HFFc6 (cell line): ENCODE measurements at places on chromosomes 2 and 18. TPM values are rescaled to one million over a fixed set of nuclear protein-coding genes. Genes with fewer than 3 reads are reported as not detected.

GRCh38 chr2:202632682-202633290 lies 2.0 kb upstream of the FAM117B start:
- no peak overlapping the region for H3K27ac ChIP-seq
- no peak overlapping the region for H3K4me3 ChIP-seq
- no peak for DNase-seq
- peaks cover 20% of the 10 kb centered on the region for H3K4me1 ChIP-seq
- H3K27me3 ChIP-seq = no peaks in the 10 kb centered on the region
- H3K36me3 ChIP-seq = no peaks in the 10 kb centered on the region

- peak; percentile 23 for DNase-seq
- H3K36me3 ChIP-seq = peaks cover 62% of the 10 kb centered on the region
- H3K27me3 ChIP-seq = peaks cover 3% of the 10 kb centered on the region; the same call in 1 of the 2 replicates
- peaks cover 14% of the 10 kb centered on the region for H3K4me1 ChIP-seq
- no peak overlapping the region for H3K4me3 ChIP-seq
Measured at GRCh38 chr2:40155728-40156127, 296.2 kb downstream of the SLC8A1 start.

DNA sequence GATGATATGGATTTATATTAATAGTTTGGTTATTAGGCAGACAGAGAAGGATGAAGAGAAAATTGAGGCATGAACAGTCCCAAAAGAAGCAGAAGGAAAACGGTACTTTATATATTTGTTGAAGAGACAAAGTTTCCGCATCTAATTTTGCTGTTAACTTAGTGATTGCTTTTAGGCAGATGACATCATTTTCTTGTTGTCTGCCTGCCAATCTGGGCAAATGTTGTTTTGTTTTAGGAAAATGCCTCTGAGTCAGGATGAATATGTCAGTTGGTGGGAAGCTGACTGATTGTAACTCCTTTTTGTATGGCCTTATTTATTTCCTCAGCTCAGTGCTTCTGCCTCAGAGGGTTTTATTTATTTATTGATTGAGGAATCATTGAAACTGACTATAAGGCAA lies 52.5 kb upstream of the CAVIN2 start:
- peak overlapping the region; percentile 14; the same call in 1 of the 2 replicates for H3K4me3 ChIP-seq
- H3K4me1 ChIP-seq = peaks cover 54% of the 10 kb centered on the region
- DNase-seq = peak; percentile 82
- no peaks in the 10 kb centered on the region for H3K36me3 ChIP-seq

GRCh38 chr2:103249462-103249861 lies 487.6 kb downstream of the TMEM182 start:
- H3K4me3 ChIP-seq = no peak overlapping the region
- H3K36me3 ChIP-seq = no peaks in the 10 kb centered on the region
- H3K27ac ChIP-seq = no peak overlapping the region
- no peaks in the 10 kb centered on the region for H3K27me3 ChIP-seq

DNA sequence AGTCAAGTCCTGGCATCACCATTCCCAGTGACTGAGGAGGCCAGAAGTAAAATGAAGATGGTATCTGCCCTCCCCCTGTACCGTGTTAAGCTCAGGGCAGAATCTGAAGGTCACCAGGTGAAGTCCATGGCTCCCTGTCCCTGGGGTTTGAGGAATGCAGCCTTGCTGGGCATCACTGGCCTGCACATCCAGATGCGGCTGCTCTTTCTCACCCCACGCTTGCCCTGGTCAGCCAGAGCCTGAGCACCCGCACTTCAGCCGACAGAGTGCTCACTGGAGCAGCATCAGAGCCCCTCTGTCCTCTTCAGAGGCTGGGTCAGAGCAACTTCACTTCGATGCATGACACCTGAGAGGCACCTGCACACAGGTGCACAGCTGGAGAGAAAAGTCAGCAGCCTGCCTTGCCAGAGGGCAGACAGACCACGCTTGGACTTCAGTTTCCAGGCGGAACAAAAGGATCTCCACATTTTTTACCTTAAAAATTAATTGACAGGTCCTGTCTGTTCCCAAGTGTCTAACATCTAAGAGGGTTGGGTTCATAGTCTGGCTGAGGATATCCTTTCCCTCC lies 267.3 kb downstream of the ANAPC1 start:
- DNase-seq = no peak
- H3K27ac ChIP-seq = no peak overlapping the region

DNA sequence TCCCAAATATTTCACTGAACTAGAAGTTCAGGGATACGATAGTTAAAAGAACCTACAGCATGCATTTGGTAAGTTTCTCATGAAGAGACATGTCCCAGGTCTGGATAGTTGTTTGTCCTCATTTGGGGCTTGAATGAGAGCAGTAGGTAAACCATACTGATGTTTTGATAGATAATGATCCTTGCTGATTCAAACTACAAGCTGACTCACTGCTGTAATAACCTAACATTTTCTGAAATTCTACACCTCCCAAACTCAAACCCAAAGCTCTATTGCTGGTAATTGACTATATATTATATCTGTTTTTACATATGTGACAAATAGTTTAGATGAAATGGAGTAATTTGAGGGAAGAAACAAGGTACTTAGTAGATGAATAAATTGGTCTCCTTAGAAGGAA lies 154.1 kb upstream of the BOD1L2 start:
- no peak overlapping the region for H3K27ac ChIP-seq
- no peaks in the 10 kb centered on the region for H3K36me3 ChIP-seq
- peak; percentile 18 for DNase-seq
- no peak overlapping the region for H3K4me3 ChIP-seq
- H3K4me1 ChIP-seq = peaks cover 15% of the 10 kb centered on the region
- H3K27me3 ChIP-seq = no peaks in the 10 kb centered on the region; the same call in 1 of the 2 replicates

- no peaks in the 10 kb centered on the region for H3K27me3 ChIP-seq
- H3K36me3 ChIP-seq = no peaks in the 10 kb centered on the region
- peaks cover 11% of the 10 kb centered on the region; the same call in 1 of the 2 replicates for H3K4me1 ChIP-seq
- no peak overlapping the region for H3K4me3 ChIP-seq
- no peak overlapping the region for H3K27ac ChIP-seq
Measured at GRCh38 chr2:44480068-44480467, 118.3 kb downstream of the CAMKMT start.

- H3K27me3 ChIP-seq = no peaks in the 10 kb centered on the region
- no peak overlapping the region for H3K4me3 ChIP-seq
- H3K4me1 ChIP-seq = peaks cover 24% of the 10 kb centered on the region
- DNase-seq = no peak
- peak overlapping the region; percentile 49; the same call in 1 of the 2 replicates for H3K27ac ChIP-seq
Measured at GRCh38 chr2:166282154-166282553, 93.6 kb downstream of the SCN9A start.

- no peaks in the 10 kb centered on the region for H3K4me1 ChIP-seq
- no peak overlapping the region for H3K4me3 ChIP-seq
- no peak overlapping the region for H3K27ac ChIP-seq
- H3K27me3 ChIP-seq = no peaks in the 10 kb centered on the region
Measured at GRCh38 chr18:65906621-65907034, 155.8 kb downstream of the CDH7 start.

DNA sequence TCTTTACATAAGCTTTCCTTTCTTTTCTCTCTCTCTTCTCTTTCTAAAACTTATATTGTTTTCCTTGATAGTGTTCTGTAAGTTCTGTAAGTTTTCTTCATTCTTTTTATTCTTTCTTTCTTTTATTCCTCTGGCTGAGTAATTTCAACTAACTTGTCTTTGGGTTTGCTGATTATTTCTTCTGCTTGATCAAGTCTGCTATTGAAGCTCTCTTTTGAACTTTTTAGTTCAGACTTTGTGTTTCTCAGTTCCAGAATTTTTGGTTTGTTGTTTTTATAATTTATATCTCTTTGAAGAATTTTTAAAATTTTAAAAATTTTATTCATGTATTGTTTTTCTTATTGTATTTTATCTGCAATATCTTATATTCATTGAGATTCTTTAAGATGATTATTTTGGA lies 795.8 kb upstream of the SALL3 start:
- H3K36me3 ChIP-seq = no peaks in the 10 kb centered on the region
- no peaks in the 10 kb centered on the region for H3K27me3 ChIP-seq
- no peak overlapping the region for H3K27ac ChIP-seq

DNA sequence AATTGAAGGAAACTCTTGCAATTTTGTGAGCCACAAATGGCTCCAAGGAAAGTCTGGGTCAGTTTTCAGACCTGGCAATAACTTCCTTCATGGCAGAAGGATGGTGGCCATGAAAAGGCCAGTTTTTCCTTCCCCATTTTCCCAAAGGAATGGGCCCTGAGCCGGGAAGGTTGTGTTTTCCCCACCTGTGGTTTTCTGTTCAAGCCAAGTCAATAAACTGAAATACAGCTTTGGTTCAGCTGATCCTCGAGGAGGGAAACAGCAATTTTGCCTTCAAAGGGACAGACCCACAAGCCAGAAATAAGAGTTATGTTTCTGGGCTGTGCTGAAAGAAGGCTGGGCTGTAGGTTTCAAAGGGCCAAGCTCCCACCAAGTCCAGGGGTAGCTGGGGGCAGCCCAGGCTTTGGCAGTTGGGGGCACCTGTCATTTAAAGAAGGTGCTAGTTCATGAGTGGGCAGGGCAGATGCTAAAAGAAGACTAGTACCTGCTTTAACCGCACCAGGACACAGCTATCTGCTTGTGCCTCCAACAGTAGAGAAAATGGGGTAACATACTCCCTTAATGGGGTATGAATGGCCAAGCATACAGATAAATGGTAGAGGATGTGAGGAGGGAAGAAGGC lies 97.0 kb downstream of the TTC32 start:
- no peak for DNase-seq
- peaks cover 13% of the 10 kb centered on the region for H3K27me3 ChIP-seq
- H3K36me3 ChIP-seq = no peaks in the 10 kb centered on the region
- no peak overlapping the region for H3K4me3 ChIP-seq
- peaks cover 36% of the 10 kb centered on the region for H3K4me1 ChIP-seq

- DNase-seq = no peak
- H3K27ac ChIP-seq = no peak overlapping the region
Measured at GRCh38 chr2:64086347-64087082, 57.7 kb downstream of the PELI1 start.

DNA sequence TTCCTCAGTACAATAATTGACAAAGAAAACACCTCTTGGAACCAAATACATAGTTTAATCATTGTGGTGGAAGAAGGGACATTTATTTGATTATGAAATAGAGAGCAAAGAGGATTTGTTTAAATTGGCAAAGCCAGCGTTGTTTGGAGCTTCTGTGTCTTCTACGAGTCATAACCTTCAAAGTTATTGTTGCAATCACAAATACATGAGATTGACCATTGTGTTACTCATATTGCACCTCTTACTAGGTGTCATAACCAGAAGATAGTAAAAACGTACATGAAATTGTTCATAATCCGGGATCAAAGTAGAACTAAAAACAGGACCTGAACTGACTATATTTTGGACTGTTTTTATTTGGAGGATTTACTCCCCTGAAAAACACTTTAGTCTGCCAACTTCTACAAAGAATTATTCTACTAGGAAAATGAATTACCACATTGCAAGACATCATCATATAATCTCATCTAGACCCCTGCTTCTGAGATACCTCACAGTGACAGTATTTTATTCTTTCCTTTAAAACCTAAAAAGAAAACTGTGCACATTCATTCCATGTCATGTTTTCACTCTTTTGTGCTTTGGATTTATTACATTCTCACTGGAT lies 151.7 kb upstream of the KLF7 start:
- no peak overlapping the region for H3K4me3 ChIP-seq
- H3K27me3 ChIP-seq = peaks cover 2% of the 10 kb centered on the region
- H3K36me3 ChIP-seq = no peaks in the 10 kb centered on the region
- H3K27ac ChIP-seq = no peak overlapping the region
- H3K4me1 ChIP-seq = peaks cover 35% of the 10 kb centered on the region

- H3K4me1 ChIP-seq = peaks cover 8% of the 10 kb centered on the region
- no peak overlapping the region for H3K4me3 ChIP-seq
- no peaks in the 10 kb centered on the region for H3K36me3 ChIP-seq
- H3K27me3 ChIP-seq = no peaks in the 10 kb centered on the region; the same call in 1 of the 2 replicates
- H3K27ac ChIP-seq = no peak overlapping the region
Measured at GRCh38 chr18:12031846-12032245, 50.5 kb downstream of the IMPA2 start.

DNA sequence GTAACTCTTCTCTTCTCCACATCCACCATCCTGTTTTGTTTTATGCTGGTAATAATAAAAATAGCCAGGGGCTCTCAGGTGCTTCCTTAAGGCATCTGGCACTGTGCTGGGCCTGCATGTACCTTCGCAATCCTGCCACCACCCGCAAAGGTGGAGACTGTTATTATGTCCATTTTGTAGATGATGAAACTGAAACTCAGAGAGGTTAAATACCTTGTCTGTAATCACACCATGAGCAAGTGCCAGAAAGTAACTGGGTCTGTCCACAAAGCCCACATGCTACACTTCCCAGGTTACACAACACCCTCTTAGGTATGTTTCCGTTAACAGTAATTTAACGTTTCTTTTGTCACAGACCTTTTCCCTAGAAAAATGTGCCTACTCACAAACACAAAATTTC lies 27.0 kb downstream of the NRP2 start:
- no peaks in the 10 kb centered on the region for H3K36me3 ChIP-seq
- peaks cover 1% of the 10 kb centered on the region for H3K27me3 ChIP-seq
- H3K27ac ChIP-seq = no peak overlapping the region; the same call in 1 of the 2 replicates
- no peak overlapping the region for H3K4me3 ChIP-seq

DNA sequence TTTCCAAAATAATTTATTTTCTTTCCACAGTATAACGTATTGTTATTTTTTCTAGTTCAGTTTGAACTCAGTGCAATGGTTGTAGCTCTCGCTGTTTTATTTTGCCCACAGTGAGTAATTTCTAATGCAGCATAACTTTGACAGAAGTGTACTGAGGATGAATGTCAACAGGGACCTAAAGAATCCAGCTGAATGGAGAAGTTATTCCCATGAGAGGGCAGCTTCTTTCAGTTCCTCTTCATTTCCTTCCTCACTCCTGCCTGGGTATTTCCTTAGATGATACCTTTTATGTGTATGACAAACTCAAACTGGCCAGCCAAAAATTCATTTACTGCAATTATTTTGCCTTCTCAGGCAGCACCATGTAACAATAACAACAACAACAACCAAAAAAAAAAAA lies 1223.1 kb upstream of the ZEB2 start:
- no peak overlapping the region for H3K4me3 ChIP-seq
- no peak overlapping the region for H3K27ac ChIP-seq
- H3K4me1 ChIP-seq = peaks cover 51% of the 10 kb centered on the region
- H3K27me3 ChIP-seq = no peaks in the 10 kb centered on the region; the same call in 1 of the 2 replicates
- peaks cover 11% of the 10 kb centered on the region for H3K36me3 ChIP-seq

Gene DSC1
- total RNA-seq = not detected in 2 replicates

Gene CHRNA1
- not detected in 3 replicates for total RNA-seq

Gene GPR17
- total RNA-seq = not detected in 3 replicates

Gene MSTN
- not detected in 3 replicates for total RNA-seq

Gene SNX17
- total RNA-seq = 148 to 158 TPM (median 149 TPM) in 3 replicates

Gene ASIC4
- total RNA-seq = 0.12 TPM in 2 of 3 replicates, not detected in the other

Gene NETO1
- not detected in 3 replicates for total RNA-seq

Gene AQP12A
- not detected in 3 replicates for total RNA-seq

Gene LBH
- total RNA-seq = 25.1 to 99.2 TPM (median 27.5 TPM) in 3 replicates
